Left kidney (tissue), 8 donors: ENCODE measurements at places on chromosomes 13 and 19.

DNA sequence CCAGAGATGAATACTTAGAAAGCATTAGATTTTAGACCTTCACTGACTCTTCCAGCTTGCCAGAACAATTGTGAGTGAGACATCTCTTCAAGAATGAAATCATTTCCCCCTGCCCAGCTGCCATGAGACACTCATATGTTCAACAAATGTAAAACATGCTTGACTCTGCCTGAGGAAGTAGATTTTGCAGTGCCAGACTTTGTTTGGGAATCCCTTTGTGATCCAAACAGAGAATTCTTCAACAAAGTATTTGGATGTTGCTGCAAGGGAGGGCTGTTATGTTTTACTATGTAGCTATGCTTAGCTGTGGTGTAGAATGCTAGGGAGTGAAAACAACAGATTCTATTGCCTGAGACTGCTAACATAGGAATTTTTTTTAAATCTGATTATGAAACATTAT is 416.4 kb downstream of the DCT start:
- DNase-seq: no peak

GRCh38 chr19:10774893-10775292 is 57.0 kb downstream of the DNM2 start:
- DNase-seq: no peak

DNA sequence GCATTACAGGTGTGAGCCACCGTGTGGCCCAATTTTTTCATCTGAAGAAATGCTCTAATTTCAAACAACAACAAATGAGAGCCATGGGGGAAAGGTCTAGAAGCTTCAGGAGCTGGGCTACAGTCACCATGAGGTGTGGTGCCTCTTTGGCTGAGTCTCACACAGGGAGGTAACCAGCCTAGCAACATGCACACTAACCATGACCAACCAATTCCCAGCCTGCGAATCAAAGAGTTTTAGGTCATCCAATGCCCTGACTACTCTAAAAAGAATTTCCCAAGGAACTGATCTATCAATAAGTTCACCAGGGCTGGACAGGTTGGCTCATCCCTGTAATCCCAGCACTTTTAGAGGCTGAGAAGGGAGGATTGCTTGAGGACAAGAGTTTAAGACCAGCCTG is 29.9 kb downstream of the PBX4 start:
- DNase-seq: no peak

DNA sequence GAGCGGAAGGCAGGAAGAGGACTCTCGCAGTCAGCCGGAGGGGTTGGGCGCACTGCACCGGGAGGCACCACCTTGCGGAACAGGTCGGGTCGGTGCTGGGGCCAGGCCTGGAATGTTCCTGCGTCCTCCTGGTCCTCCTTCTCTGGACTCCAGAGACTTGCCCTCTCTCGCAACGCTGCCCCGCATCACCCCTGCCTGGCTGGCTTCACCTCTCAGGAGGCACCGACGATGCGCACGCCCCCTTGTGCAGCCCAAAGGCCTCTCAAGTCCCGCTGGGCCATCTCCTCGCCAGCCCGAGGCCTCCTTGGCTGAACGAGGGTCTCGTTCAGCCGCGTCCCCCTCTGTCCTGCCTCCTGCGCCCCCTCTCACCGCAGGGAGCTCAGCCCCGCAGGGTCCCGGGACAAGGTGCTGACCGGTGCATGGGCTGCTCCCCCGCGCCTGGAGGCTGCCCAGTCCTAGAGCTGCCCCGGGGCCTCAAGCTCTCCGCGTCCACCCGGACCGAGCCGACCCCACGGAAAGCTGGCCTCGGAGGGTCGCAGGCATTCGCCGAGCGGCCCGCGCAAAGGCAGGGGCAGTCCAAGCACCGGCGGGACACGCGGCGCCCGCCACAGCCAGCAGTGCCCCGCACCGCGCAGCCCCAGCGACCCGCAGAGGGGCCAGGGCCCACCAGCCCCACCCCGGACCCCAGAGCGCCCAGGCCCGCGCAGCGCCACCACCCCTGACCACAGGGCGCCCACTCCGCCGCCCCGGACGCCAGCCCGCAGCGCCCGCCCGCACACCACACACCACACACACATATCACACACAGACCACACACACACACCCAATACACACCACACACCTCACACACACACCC is 133.8 kb downstream of the CRYL1 start:
- no peak for DNase-seq

GRCh38 chr13:51559946-51560735 is 24.1 kb upstream of the WDFY2 start:
- no peak for DNase-seq

- peak; percentile 92 for DNase-seq
Observed at GRCh38 chr19:50476224-50476906, at the start of the genes EMC10 and GARIN5A. TSS of gene EMC10 (plus strand) at chr19:50476507. CDS start at chr19:50476545, 38 bp downstream. TSS of gene GARIN5A (minus strand) at chr19:50476848. CDS start at chr19:50476388, 460 bp downstream.

- DNase-seq: no peak
Observed at GRCh38 chr19:5451494-5451893, 3.7 kb upstream of the ZNRF4 start.

GRCh38 chr13:67296511-67296910 is 66.4 kb upstream of the PCDH9 start:
- no peak for DNase-seq

- no peak for DNase-seq
Observed at GRCh38 chr13:43331672-43332071, 308.3 kb downstream of the DNAJC15 start.

GRCh38 chr13:44489751-44490150 is 86.4 kb downstream of the TSC22D1 start:
- no peak for DNase-seq

GRCh38 chr13:58452123-58452623 is 820.6 kb downstream of the PCDH17 start:
- no peak for DNase-seq

- no peak for DNase-seq
Observed at GRCh38 chr13:51542346-51543242, 41.7 kb upstream of the WDFY2 start.

DNA sequence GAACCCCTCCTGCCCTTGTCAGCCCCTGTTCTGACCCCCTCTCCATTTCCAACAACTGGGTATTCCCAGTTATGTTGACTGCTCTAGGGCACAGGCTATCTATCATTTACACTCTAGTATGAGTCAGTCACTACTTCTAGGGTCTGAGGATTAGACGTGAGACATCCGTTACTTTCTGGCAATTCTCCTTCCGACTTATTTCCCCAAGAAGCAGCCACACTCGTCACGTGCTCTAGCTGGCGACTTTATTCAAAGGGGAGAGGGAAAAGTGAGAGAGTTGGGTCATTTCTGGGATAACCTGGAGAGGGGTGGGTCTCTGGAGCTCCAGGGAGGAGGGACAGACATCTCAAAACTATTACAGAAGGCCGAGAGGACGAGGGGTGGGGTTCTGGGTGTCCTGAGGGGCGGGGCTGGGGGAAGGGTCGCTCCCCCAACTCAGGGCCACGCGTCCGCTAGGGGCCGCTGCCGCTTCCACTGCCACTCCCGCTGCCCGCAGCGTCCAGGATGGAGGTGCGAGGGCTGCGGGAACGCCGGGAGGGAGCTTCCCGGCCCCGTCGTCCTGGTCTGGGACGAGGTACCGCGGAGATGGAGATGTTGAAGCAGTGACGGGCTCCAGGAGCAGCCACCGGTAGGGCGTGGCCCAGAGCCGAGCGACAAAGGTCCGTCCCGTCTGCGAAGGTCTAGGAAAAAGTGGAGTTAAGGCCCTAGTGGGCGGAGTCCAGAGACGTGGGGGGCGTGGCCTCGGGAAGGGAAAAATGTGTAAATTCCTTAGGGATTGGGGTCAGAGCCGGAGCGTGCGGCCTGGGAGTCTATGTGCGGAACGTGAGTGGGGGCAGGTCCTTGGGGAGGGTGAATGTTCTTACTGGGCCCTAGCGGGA is 8.9 kb downstream of the RTBDN start:
- no peak for DNase-seq

- DNase-seq: no peak
Observed at GRCh38 chr13:50757008-50757407, 86.5 kb downstream of the DLEU7 start.

- peak; percentile 79 for DNase-seq
Observed at GRCh38 chr19:2983351-2984214, 6.2 kb downstream of the TLE6 start.

- DNase-seq: no peak
Observed at GRCh38 chr13:40119852-40120251, 464.4 kb downstream of the COG6 start.

GRCh38 chr19:4375164-4376027 is 25.0 kb downstream of the SH3GL1 start:
- no peak for DNase-seq

DNA sequence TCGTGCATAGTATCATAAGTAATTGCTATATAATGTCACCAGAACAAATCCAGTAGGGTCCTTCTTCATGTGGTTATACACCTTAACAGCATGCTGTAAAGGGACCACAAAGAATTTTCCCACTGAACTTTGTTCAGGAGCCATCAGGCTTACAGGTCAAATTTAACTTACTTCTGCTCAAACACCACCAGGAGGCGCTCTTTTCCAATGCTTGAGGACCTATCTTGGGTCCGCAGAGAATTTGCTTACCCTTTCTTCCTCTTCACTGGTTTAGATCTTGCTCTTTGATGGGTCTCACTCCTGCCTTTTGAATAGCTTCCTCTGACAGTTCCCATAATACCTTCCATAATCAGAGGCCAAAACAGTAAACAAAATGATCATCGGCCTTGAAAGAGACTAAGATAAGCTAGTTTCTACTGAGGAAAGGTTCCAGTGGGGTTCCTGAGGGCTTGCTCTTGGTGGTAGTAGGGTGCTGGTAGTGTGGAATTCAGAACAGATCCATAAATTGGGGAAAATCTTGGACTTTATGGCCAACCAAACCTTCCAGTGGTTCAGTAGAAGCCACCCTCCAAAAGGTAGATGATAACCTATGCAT is 37.4 kb downstream of the SCGB2B2 start:
- peak; percentile 71 for DNase-seq

DNA sequence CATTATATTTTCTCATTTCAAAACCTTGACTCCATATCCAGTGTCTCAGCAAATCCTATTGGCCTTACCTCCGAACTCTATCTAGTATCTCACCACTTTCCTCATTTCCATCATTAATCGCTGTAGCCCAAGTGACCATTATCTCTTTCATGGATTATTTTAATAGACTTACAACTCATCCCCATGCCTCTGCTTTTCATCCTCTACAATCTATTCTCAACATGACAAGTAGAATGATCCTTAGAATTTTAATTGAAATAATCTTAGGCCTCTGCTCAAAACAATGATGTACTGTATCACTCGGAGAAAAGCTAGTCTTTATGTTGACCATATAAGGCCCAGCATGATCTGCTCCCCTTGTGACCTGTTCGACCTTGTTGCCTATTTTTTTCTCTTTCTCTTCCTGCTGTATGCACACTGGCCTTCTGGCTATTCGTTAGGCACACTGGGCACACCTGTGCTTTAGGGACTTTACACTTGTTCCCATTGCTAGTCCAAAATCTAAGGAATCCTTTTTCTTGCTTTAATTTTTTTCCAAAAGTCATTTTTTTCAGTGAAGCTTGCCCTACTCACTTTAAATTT is 21.4 kb downstream of the DNAJC15 start:
- no peak for DNase-seq

GRCh38 chr13:50389726-50390125 is 374.5 kb downstream of the KCNRG start:
- no peak for DNase-seq

- DNase-seq: no peak
Observed at GRCh38 chr13:113077953-113078901, 27.4 kb upstream of the F7 start.

DNA sequence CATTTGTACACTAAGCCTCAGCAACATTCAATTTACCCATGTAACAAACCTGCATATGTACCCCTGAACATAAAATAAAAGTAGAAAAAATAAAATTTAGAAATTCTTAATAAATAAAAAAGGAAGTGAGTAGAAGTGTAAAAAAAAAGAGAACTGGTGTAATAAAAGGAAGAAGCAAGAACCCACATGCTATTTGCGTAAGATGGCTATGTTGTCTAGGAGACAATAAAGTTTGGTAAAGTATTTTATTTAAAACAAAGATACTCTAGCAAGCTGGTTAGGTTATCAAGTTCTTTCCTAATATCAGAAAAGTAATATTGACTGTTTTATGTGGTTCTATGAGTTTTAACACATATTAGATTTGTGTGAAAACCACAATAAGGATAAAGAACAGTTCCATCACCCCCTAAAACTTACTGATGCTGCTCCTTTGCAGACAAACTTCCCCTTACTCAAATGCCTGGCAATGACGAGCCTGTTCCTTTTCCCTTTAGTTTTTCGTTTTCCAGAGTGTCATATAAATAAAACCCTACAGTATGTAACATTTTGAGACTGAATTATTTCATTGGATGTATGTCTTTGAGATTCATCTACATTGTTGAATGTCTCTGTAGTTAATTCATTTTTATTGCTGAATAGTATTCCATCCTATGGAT is 98.9 kb downstream of the TNFSF13B start:
- DNase-seq: no peak

GRCh38 chr13:29020314-29020713 is 200.2 kb downstream of the MTUS2 start:
- DNase-seq: no peak

- no peak for DNase-seq
Observed at GRCh38 chr13:99299920-99300341, 7.3 kb downstream of the GPR183 start.

- DNase-seq: no peak
Observed at GRCh38 chr13:44241638-44242037, 132.0 kb upstream of the SERP2 start.

DNA sequence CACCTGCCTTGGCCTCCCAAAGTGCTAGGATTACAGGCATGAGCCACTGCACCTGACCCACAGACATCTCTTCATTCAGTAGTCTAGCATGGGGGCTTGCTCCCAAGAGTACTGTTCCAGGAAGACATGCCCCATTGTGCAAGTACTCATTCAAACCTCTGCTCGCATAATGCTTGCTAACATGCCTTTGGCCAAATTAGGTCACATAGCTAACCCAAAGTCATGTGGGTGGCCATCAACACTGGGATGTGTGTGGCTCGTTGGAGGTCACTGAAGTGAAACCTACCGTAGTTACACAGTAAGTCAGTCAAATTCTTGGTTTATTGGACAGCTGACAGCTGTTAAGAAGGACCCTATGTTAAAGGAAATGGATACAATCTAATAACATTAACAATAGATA is 20.3 kb downstream of the RFXAP start:
- no peak for DNase-seq

- DNase-seq: no peak
Observed at GRCh38 chr13:97339988-97340749, 93.8 kb upstream of the RAP2A start.

- peak; percentile 92 for DNase-seq
Observed at GRCh38 chr19:12791345-12792050, at the start of gene JUNB. TSS of gene JUNB (plus strand) at chr19:12791486. CDS start at chr19:12791772, 286 bp downstream.

DNA sequence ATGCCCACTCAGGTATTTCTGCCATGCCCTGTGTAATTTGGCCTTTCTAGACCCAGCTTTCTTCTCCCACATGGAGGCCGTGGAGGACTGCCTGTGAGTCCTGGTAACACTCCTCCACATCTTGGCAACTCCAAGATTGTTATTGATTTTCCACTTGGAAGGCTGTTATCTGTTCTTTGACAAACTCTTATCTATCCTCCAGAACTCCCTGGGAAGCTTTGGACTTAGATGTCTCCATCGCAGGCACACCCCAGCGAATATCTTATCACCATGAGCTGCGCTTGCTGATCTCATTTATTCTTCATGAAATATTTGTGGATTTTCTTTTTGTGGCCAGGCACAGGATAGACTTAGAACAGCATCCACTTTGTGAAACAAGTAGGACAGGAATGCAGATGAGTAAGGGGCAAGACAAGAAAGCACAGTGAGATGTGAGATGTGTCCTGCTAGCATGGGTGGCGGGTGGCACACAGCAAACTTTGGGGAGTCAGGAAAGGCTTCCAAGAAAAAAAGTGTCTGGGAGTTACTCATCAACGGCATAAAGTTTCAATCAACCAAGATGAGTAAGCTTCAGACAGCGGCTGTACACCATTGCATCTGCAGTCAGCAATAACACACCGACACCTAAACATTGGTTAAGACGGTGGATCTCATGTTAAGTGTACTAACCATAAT is 84.5 kb upstream of the IRS2 start:
- DNase-seq: no peak
